ENCODE measurements at places on chromosomes 16 and 17.

DNA sequence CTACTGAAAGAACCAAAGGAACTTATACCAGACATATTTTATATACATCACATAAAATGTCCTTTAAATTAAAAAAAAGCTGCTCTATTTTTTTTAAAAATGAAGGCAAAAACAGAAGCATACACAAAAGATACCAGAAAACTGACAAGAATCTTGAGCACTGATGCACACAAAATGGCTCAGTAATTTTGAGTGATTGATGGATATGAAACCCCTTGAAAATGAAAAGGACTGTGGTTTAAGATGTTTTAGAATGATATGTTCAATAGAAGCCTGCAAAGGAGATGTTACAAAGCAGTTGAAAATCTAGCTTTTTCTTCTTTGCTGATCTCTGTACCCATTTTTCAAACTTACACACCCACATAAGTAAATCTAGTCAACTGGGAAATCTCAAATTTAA is 2.7 kb downstream of the C16orf87 start:
- DNase-seq = no peak

- DNase-seq = no peak
These were observed at the start of gene RHBDF1 for GRCh38 chr16:72561-73548. RHBDF1 (minus strand) TSS chr16:72631; CDS start chr16:65015, 7,616 bp downstream.

- no peak for DNase-seq
These were observed 43.7 kb downstream of the NCOR1 start for GRCh38 chr17:16171613-16172012.

- DNase-seq = no peak
These were observed 3.2 kb upstream of the SCRN2 start for GRCh38 chr17:47844227-47844626.

GRCh38 chr17:30388321-30389179 is 9.8 kb downstream of the CPD start:
- DNase-seq = no peak
